ENCODE measurements at places on chromosomes 3 and 15. TPM values are rescaled to one million over a fixed set of nuclear protein-coding genes. Genes with fewer than 3 reads are reported as not detected.
A peak's percentile ranks its signal among the peaks of the same experiment; 100 is the strongest.

Gene ZNF639
- 70.7 TPM for total RNA-seq

Gene IL5RA
- total RNA-seq: not detected

DNA sequence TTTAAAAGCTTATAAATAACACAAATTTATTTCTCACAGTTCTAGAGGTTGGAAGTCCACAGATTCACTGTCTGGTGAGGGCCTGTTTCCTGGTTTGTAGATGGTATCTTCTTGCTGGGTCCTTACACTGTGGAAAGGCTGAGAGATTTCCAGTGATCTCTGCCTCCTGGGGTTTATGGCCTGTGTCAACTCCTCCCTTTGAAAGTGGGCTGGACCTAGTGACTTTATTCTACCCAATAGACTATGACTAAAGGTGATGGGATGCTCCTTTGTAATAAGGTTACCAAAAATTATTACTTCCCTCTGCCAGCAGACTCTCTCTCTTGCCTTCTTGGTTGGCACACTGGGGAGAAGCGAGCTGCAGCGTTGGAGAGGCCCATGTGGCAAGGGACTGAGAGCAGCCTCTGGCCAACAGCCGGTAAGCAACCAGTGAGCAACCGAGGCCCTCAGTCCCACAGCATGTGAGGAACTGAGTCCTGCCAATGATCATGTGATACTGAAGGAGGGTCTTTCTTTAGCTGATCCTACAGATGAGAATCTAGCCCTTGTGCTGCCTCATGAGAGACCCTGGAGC is 14.0 kb upstream of the COPG1 start:
- no peak for DNase-seq

DNA sequence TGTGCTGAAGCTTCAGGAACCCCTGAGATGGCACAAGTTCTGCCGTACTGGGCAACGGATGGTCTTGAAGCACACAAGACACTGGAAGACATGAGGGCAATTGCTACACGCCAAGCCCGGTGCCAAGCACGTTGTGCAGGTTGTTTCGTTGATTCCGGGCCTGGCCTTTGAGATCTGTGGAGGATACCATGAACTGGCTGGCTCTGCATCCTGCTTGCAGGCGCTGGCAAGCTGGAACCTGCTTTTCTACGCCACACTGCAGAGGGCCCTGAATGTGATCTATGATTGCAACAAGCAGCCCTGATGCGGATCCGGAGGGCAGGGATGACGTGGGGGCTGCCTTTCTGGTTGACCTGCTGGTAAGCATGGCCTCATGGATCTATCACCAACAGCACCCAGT is 262.5 kb upstream of the ATP10A start:
- no peak for DNase-seq

DNA sequence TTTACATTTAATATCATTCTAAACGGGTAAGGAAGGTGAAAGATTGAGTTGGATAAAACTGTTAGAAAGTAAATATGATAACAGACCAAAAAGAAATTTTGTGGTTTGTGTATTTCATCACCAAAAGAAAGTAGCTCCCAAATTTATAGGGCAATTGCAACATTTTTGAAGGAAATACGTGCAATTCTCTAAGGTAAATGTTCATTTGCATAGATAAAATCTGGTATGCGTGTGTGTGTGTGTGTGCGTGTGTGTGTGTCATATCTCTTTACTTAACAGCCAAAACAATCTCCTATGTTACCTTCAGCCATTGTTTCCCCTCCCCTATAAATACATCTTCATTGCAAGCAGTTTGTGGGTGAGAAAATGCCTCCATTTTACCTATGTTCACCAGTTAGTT is 208.4 kb downstream of the TNIK start:
- DNase-seq: no peak

GRCh38 chr3:170414202-170414663 is 4.4 kb upstream of the CLDN11 start:
- DNase-seq: peak; percentile 66

DNA sequence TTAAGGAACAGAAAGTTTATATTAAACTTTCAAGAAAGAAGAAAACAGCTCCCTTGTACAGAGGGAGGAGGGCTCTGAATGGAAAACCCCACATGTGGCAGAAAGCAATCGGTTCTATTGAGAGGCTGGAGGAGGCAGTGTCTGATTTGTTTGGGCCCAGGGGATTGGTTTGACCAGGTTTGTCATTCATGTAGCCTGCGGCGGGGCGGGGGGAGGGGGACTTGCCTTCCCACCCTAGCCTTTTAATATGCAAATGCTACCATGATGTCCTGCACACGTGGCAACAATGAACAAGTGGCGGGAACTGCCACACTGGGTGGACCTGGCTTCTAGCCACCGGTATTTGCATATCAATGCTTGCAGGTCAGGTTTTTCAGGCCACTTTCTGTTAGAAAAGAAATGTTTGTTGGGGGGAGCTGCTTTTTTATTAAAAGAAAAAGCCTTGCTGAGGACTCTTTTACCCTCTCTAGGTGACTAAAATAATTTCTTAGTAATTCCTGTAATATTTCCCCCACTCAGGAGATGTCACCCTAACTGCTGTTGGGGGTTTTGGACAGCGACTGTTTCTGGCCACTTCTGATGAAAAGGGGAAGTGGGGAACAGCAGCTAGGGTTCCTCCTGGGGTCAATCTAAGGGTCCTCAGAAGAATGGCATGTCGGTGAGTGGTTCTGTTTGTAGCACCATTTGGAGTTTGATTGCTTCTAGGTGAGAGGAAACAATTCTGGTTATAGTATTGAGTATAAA is 691.2 kb downstream of the TBL1XR1 start:
- DNase-seq: no peak

GRCh38 chr3:187741403-187742350 is 3.6 kb downstream of the BCL6 start:
- DNase-seq: peak; percentile 78

DNA sequence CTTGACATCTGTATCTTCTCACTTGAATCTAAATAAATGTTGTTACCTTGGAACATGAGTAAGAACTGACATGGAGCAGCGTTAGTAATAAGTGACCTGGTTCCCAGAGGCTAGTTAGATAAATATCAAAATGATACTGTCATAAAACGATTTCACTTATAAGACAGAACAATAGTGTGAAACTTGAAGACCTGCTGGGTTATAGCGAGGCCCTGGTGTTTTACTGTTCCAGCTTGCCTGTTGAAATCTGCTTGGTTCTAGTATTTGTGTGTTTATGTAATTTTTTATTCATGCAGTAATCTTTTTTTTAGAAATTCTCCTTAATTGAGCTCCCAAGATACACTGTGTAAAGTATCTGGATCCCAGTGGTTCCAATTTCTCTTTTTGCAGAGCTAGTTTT is 129.4 kb downstream of the CACNA2D3 start:
- no peak for DNase-seq

GRCh38 chr3:153192327-153192726 is 30.3 kb downstream of the RAP2B start:
- DNase-seq: no peak

DNA sequence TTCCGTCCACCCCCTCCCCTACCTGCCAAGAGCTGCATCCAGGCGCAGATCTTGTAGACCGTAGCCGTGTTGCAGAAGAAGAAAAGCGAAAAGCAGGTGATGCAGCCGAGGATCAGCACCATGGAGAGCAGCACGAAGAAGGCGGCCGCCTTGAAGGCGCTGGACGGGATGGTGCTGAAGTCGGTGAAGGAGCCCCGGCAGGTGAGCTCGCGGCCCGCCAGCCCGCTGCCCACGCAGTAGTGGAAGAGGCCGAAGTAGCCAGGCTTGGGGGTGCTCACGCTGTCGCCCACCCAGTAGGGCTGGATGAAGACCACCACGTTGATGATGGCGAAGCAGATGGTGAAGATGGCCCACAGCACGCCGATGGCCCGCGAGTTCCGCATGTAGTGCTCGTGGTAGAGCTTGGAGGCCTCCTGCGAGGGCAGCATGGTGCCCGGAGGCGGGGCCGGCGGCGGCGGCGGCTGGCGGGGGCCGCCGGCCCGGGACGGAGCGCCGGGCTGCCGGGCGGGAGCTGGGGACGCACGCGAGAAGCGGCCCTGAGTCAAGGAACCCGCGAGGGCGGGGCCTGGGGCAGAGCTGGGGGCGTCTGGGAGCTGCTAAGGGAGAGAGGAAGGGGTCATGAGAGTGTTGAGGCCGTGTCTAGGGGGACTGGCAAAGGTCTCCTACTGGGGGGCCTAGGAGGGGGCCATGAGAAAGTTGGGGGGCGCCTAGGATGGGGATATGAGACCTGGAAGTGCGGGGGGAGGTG is 1.2 kb downstream of the LHFPL4 start:
- DNase-seq: peak; percentile 25

- no peak for DNase-seq
Observed at GRCh38 chr3:87895983-87896382, 162.8 kb downstream of the CGGBP1 start.

GRCh38 chr3:2653706-2654105 is 456.5 kb downstream of the IL5RA start:
- DNase-seq: no peak

DNA sequence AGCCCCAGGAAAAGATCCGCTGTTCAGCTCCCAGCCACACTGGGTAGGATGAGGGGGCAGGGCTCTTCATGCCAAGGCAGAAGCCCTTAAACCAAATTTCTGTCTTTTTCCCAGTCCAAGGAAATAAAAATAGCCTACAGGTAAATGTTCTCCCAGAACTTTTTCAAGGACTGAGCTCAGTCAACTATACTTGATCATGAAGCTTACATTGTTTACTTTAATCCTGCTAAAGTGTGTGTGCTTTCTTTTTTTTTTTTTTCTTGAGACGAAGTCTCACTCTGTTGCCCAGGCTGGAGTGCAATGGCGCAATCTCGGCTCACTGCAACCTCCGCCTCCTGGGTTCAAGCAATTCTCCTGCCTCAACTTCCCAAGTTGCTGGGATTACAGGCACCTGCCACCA is 17.9 kb downstream of the CLDN18 start:
- DNase-seq: no peak
